ENCODE measurements at places on chromosomes 2 and 18.
A peak's percentile ranks its signal among the peaks of the same experiment; 100 is the strongest.

GRCh38 chr2:11914455-11914854 is 168.0 kb downstream of the LPIN1 start:
- DNase-seq: no peak

GRCh38 chr2:96493072-96493471 is 12.1 kb downstream of the NEURL3 start:
- no peak for DNase-seq

- DNase-seq: no peak
Observed at GRCh38 chr2:44450082-44450481, 88.3 kb downstream of the CAMKMT start.

DNA sequence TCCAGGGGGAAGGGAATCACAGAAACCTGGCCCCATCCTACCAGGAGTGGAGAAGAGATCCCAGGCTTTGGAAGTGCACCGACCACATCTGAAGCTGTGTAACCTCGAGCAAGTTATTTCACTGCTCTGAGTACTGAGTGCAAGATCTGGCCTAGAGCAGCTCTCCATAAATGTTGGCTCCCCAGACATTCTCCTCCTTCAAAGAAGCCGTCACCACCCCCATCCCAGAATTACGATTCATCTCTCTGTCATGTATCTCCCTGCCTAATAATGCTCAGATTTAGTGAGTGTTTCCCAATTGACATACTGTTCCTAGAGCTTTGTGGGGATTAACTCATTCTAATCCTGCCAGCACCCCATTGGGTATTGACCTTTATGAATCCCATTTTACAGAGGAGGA is 51.7 kb downstream of the TNS1 start:
- no peak for DNase-seq

DNA sequence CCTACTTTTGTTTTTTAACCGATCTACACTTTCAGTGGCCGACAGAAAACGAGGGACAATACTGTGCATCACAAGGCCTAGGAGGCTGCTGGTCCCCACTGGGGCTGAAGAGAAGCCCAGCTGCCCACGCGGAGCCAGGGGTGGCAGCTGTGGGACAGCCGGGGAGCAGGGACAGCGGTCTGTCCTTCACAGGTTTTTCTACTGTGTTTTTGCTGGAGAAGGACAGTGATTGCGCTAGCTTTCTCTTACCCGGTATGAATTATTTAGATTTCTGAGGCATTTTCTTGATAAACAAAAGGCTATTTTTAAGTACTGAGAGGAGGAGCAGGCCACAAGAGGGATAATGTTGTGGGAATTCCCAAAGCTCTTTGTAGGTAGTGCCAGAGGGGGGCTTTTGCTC is 219.8 kb downstream of the ATAD2B start:
- DNase-seq: no peak

GRCh38 chr18:68543344-68543743 is 171.6 kb downstream of the TMX3 start:
- no peak for DNase-seq

- DNase-seq: no peak
Observed at GRCh38 chr2:15932394-15933183, 7.8 kb upstream of the MYCN start.

DNA sequence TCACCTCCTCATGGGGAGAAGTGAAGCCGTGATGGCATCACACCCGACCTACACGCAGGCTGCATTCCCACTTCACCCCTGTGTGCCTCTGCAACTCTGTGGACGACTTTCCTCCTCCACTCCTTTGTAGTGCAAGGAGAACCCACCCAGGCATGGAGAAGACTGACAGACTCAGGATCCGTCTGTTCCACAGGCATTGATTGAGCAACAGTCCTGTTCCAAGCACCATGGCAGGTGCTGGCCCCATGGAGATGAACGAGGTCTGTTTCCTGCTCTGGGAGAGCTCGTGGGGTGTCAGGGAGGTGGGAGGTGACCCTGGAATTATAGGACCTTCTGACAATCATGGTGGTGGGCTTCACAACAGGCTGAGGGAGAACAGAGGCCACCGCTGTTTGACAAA is 284.7 kb upstream of the HDAC4 start:
- no peak for DNase-seq

- DNase-seq: peak; percentile 72
Observed at GRCh38 chr2:28274911-28275685, 117.6 kb upstream of the FOSL2 start.

GRCh38 chr2:180559771-180560170 is 420.6 kb upstream of the UBE2E3 start:
- DNase-seq: no peak

Data from lower leg skin (tissue), 4 donors.